CD4-positive, alpha-beta T cell treated with Interleukin-6 for 4 hours (primary cell): ENCODE measurements at places on chromosomes 4 and X.

GRCh38 chr4:163280703-163281519, 51.5 kb downstream of the NPY1R start:
- no peak for DNase-seq

- DNase-seq = no peak
Observed at GRCh38 chrX:109826954-109827708, 94.1 kb upstream of the ACSL4 start.

GRCh38 chr4:150974750-150975149, 40.3 kb downstream of the LRBA start:
- no peak for DNase-seq

GRCh38 chrX:10085223-10085622, 71.6 kb upstream of the CLCN4 start:
- DNase-seq = peak; percentile 15

DNA sequence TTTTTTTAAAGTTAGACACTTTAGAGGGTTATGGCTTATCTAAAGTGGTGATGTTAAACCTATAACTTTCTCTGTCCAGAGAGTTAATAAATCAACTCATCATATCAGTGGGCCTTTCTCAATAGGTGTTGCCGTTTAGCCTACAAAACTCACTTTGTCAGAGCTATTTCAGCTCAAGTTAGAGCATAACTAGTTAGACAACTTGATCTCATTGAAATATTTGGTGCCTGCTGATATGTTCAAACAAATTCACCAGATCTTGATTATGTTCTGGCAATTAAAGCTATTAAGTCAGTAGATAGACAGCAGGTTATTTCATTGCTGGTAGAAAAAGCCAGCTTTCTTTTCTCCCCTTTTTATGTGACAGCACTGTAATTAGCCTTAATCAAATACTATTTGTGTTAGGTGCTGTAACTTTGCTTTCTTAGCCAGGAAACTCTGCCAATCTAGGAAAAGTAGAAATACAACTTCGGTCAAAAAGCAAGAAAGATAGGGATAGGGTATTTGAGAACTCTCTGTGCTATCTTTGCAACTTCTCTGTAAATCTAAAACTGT, 191.8 kb downstream of the MAML3 start:
- no peak for DNase-seq

DNA sequence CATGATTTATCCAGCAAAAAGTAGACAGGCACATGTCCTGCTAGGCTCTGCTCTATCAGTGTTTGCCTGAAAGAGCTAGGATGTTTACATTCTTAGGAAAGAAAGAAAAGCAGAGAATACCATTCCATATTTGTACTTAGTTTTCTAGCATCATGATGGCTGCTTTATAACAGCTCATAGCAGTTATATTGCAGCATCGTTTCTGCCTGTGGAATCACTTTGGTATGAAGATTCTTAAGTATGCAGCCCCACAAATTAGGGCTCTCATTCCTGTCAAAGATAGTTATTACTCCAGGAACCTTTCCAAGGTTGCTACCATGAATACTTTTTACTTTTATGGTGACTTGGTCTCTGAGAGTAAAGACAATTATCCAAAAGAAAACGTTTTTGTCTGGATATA, 119.0 kb upstream of the MYOZ2 start:
- no peak for DNase-seq

DNA sequence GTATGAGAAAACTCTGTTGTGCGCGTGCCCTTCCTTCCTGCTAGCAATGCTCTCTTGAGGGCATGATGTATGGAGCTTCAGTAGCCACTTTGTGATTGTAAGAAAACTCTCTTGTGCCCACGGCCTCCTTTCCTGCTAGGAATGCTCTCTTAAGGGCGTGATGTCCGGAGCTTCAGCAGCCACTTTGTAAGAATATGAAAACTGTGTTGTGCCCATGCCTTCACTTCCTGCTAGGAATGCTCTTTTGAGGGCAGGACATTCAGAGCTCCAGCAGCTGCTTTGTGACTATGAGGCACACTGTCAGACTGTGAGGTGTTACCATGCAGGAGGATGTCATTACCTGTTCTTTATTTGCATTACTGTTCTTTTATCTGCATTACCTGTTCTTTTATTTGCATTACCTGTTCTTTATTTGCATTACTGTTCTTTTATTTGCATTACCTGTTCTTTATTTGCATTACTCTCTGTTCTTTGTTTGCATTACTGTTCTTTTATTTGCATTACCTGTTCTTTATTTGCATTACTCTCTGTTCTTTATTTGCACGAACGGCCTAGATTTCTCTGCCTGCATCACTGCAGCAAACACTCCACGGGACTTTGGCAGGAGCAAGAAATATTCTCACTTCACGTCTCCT, 166.7 kb downstream of the CRLF2 start:
- DNase-seq = no peak

DNA sequence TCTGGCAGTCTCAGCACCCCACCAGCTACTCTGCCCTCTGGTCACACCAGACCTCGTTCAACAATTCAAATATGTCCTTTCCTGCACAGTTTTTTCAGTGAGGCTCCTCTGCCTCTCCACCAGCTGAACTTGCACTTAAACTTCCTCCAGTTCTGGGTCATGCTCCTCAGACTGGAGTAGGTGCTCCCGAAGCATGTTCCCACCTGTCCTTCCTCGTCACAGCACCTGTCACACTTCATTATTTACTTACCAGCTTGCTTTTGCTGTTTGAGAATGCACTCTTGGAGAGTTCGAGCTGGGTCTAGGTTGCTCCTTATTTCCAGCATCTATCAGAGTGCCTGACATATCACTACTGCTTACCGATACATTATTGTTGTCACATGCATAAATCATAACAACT, 144.8 kb upstream of the TTC29 start:
- no peak for DNase-seq

DNA sequence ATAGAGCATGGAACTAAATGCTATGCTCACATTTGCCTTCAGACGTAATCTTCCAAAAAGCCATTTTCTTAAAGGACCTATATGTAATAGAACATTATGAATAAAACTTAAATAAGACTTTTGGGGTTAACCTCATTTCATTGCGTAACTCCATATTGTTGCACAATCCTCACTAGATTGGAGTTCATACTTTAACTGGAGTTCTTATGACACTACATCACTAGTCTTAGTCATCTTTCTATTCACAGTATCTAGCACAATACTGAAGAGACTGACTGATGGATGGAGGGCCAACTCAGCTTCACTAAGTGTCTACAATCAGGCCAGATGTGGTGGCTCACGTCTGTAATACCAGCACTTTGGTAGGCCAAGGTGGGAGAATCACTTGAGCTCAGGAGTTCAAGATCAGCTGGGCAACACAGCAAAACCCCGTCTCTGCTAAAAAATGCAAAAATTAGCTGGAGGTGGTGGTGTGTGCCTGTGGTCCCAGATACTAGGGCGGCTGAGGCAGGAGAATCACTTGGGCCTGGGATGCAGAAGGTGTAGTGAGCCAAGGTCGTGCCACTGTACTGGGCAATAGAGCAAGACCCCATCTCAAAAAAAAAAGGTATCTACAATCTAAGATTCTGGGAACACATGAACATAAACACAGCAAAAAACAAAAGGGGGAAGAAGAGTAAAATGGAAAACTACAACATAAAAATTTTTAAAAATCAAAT, 80.8 kb upstream of the MAB21L2 start:
- no peak for DNase-seq

DNA sequence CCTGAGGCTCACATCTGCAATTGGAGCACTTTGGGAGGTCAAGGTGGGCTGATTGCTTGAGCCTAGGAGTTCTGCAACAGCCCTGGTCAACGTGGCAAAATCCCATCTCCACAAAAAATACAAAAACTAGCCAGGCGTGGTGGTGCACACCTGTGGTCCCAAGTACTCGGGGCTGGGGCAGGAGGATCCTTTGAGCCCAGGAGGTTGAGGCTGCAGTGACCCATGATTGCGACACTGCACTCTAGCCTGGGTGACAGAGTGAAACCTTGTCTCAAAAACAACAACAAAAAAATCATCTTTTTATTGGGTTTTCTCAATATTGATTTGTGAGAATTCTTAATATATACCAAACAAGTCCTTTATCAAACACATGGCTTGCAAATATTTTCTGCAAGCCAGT, 64.9 kb downstream of the ANKRD17 start:
- no peak for DNase-seq

GRCh38 chr4:111198446-111198845, 575.6 kb upstream of the PITX2 start:
- DNase-seq = no peak
